ENCODE measurements at places on chromosomes 7 and 10.

- DNase-seq = no peak
These were observed 20.6 kb downstream of the IMPDH1 start for GRCh38 chr7:128389085-128389617.

DNA sequence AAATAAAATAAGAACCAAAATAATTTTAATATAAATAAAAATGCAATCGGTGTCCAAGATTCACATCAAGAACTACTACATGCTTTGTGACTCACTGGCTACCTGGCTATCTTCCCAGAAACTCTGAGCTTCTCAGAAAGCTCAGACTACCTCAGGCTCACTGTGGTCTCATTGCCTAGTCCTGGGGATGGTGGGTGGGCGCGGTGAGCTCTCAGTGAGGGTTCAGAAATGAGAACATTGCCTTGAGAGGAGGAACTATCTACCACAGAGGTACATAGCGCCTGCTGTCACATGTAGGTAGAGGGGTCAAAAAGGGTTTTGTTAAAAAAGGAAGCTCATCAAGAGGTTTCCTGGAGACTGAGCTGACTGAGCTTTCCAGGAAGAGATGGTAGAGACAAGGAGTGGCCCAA, 108.0 kb downstream of the WDFY4 start:
- DNase-seq = no peak

- no peak for DNase-seq
These were observed 740 bp downstream of the HTR7 start for GRCh38 chr10:90856964-90857634.

DNA sequence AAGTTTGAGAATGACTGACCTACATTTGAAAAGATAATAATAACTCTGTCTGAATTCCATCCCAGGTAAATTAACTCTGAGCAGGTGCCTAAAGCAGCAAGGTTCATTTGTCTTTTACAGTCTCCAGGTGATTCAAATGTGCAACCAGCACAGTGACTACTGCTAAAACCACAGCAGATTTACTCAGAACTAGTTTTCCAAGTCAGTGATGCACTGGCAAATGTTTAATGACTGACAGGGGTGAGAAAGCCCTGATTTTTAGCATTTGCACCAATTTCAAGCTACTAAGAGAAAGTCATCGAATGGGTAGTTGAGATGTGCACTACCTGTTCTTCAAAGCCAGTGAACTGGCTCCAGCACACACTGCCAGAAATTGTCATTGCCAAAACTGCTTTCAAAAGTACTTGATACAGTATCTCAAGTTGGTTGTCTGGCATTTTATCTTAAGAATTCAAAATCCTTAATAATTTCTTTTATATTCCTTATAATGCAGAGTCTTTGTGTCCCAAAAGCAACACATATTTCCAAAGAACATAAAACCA, 60.3 kb downstream of the ATOH7 start:
- DNase-seq = no peak

DNA sequence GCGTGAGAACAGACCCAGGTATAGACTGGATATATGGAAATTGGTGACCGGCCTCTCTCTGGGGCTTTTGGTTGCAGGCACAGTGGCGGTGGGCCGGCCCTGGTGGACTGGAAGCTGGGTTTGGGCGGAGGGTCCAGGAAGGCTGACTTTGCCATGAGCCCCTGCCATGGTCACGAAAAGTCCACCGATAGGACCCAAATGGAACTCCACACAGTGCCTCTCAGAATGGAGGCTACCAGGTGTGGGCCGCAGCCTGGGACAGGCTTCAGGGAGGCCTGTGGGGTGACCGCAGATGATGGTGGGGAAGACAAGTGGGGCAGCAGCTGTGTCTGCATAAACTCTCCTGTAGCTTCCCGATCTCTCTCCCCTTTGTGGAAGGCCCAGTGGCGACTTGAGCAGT, 123.2 kb downstream of the DNAJB6 start:
- DNase-seq = no peak

DNA sequence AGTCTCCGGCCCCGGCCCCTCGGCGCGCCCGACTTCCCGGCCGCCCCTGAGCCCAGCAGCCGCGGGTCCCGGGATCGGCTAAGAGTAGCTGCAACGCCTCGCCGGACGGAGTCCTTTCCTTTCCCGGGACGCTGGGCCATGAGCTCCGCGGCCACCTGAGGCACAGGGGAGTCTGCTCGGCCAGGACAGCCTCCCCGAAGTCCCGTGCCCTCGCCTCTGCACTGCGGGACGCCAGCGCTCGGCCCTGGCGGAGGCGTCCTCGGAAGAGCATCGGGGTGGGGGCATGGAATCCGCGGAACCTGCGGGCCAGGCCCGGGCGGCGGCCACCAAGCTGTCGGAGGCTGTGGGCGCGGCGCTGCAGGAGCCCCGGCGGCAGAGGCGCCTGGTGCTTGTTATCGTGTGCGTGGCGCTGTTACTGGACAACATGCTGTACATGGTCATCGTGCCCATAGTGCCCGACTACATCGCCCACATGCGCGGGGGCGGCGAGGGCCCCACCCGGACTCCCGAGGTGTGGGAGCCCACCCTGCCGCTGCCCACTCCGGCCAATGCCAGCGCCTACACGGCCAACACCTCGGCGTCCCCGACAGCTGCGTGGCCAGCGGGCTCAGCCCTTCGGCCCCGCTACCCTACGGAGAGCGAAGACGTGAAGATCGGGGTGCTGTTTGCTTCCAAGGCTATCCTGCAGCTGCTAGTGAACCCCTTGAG, 502 bp downstream of the SLC18A3 start:
- no peak for DNase-seq

DNA sequence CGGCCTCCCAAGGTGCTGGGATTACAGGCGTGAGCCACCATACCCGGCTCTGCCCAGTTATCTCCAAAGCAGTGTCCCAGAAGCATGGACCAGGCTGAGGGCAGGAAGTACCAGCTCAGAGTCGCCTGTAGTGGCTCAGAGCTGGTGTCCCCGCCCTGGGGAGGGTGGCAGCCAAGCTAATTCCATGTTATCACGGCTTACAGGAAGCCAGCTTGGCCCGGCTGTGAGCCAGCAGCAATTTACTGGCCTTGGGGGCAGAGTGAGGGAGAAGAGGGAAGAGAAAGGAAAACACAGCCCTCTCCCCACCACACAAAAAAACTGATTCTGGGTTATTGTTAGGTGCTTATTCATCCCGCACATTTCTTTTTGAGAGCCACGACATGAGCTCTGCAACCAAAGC, 88.1 kb downstream of the HIP1 start:
- DNase-seq = no peak

GRCh38 chr7:16847381-16847860, 34.4 kb downstream of the AGR3 start:
- no peak for DNase-seq

DNA sequence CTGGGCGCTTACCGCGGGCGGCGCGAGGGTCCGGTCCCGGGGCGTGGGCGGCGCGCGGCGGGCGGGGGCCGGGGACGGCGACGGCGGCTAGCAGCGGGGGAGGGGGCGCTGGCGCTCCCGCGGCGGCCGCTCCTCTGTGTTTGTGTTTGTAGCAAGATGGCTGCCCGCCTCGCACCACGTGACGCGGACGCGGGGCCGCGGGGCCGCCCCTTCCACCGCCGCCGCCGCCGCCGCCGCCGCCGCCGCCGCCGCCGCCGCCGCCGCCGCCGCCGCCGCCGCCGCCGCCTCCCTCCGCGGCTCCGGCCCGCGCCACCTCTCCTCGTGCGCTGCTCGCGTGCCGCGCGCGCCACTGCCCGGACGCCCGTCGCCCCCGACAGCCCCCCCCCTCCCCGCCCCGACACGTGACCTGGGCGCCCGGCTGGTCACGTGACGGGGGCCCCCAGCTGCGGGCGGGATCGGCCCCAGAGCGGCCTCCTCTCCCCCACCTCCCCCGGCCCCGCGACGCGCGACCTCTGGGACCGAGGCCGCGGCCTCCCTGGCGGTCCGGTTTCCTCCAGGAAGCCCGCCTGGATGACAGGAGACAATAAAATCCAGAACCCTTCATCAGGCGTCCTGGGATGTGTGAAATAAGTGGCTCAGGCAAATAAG, at the start of gene GIGYF1:
GIGYF1 (minus strand) TSS at position 153 of the 648 bp plus-strand sequence. CDS start 6,012 bp downstream, outside the sequence.
- DNase-seq = no peak

Measured in stimulated activated CD8-positive, alpha-beta memory T cell treated with anti-CD3 and anti-CD28 coated beads, Interleukin-4, amount 100 ng/mL, for 1 hour (primary cell).